Fibroblast of lung (primary cell): ENCODE measurements at places on chromosomes 12 and 14.

GRCh38 chr14:64349741-64350490, 38.2 kb upstream of the MTHFD1 start:
- no peak for DNase-seq

DNA sequence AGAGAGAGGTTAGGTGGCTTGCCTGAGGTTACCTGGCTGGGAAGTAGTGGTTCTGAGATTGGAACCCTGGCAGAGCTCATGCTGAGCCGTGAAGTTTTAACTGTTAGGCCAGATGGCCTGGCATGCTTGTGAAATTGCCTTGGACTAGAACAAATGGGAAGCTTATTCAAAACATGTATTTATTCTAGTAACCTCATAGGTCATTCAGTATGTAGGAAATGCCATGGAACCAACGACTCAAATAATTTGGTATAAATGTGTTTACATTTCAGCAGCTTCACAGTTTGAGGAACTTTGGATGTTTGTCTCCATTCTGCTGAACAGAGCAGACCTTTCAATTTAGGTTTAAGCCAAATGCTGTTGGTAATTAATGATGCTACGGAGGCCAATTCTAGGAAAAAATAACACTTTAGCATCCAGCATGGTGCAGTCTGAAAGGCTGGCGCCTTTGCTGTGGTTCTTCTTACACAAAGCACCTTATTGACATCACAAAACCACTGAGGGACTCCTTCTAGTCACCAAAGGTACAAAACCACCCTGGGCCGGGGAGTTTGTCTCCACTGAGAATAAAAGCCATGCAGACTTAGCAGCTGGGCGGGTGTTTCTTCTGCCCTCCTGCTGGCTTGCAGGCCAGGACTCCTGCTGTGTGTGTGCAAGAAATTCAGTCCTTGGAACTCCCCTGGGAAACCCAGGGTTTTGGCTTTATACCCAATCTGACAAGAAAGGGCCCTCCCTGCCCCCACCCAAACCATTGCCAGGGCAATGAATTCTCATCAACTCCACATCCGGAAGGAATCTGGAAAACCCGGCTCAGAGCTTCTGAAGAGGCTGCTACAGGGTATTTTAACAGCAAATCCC, 64.2 kb downstream of the ELK3 start:
- DNase-seq: peak; percentile 87

- DNase-seq: peak; percentile 74
Measured at GRCh38 chr12:106226884-106227640, 20.8 kb downstream of the CKAP4 start.

- peak; percentile 97 for DNase-seq
Measured at GRCh38 chr12:75954041-75954440, 77.5 kb downstream of the PHLDA1 start.

- no peak for DNase-seq
Measured at GRCh38 chr14:95102680-95103044, 54.7 kb downstream of the DICER1 start.

- peak; percentile 77 for DNase-seq
Measured at GRCh38 chr12:51341251-51342007, 5.0 kb downstream of the CELA1 start.

DNA sequence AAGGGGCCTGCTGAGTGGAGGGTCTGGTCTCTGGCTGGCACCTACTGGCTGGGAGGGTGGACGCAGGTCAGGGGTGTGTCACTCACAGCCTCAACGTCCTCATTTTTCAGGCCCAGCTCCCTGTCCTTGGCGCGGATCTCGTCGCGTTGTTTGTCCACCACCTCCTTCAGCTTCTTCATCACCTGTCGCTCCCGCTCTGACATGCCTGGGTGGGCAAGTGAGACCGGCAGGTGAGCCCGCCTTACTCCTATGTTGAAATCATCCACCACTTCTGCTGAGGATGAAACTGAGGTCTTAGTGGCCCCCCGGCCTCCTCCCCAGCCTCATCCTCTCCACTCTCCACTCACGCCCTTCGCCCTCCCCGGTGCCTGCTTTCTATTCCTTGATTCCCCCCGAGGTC, 34.2 kb downstream of the RILPL1 start:
- no peak for DNase-seq

DNA sequence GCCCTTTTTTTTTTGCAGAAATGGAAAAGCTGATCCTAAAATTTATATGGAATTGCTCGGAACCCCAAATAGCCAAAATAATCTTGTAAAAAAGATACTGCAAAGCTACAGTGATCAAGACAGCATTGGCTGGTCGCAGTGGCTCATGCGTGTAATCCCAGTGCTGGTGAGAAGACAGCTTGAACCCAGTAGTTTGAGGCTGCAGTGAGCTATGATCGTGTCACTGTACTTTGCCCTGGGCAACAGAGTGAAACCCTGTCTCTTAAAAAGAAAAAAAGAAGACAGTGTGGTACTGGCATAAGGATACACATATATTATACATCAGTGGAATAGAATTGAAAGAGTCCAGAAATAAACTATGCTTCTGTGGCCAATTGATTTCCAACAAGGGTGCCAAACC, 5.4 kb downstream of the ITGB7 start:
- no peak for DNase-seq

DNA sequence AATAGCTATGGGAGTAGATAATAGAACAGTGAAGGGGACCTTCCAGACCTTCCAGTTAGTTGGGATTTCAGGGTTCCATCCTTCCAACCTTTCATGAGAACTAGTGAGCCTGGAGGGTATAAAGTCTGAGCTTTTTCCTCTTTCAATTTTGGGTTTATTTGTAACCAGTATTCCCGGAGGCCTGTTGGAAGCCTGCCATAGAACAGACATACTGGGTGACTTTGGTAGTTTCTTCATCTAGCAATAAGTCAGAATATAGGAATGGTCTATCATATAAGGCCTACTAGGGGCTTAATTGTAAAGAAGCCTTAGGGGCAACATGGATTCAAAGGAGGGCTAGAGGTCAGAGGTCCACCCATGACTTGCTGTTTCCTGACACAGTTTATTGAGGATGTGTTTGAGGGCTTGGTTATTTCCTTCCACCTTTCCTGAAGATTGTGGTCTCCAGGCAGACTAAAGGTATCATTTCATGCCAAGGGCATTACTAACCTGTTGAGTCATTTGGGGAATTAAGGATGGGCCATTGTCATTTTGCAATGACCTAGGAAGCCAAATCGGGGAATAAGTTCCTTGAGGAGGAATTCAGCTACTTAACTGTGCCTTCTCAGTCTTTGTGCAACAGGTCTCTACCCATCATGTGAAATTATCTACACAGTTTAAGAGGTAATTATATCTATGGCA, 410.3 kb downstream of the SLC6A15 start:
- DNase-seq: peak; percentile 2

- no peak for DNase-seq
Measured at GRCh38 chr12:92908108-92908507, 21.0 kb downstream of the EEA1 start.

DNA sequence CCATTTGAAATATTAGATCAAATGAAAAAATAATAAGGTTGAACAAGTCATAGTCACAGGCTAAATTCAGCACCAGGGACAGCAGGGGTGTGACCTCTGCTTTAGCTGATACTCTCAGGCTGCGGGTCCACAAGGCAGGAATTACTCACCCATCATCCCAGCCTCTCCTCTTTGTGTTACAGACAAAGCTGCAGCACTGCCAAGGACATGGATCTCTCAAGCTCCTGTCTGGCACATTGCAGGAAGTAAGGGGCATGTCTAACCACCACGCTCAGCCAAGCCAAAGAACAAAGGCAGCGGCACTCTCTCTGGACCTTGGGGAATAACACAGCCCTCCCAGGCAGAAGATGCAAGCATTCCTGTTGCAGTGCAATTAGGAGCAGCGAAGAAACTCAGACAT, 783.8 kb downstream of the VRK1 start:
- no peak for DNase-seq

- DNase-seq: peak; percentile 17
Measured at GRCh38 chr12:5499566-5500330, 67.8 kb downstream of the NTF3 start.

- no peak for DNase-seq
Measured at GRCh38 chr12:128973883-128974681, 120.8 kb downstream of the GLT1D1 start.

DNA sequence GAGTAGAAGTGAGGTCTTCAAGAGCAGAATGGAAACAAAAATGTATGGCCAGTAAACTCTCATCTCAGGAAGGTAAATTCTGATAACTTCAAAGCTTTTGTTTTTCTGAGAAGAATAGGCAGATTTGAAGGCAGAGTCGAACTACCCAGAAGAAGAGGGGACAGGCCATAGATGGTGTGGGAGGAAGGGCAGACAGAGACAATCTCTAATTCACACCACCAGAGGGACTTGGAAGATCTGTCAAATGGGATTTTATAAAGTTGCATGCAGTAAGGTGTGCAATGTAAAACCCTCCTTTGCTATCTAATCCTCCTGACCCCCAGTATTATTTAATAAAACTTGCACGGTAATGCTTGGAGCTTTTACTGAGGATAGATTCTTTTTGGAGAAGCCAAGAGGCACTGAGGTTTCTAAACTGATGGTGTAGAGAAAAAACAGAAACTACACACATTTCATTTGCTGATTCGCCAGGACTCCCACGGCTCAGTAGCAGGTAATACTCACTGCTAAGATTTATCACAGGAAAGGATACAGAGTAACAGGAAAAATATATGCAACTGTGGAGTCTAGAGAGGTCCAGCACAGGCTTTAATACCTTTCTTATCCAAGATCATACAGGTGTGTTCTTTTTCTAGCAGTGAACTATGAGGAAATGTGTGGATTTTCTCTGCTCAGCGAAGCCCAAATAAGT, 18.3 kb downstream of the SLC38A2 start:
- no peak for DNase-seq

GRCh38 chr12:51721282-51721940, 127.1 kb downstream of the FIGNL2 start:
- peak; percentile 51 for DNase-seq

- DNase-seq: no peak
Measured at GRCh38 chr12:66627270-66627987, 51.4 kb downstream of the GRIP1 start.

- no peak for DNase-seq
Measured at GRCh38 chr12:49000346-49000745, 1.2 kb upstream of the DDN start.

DNA sequence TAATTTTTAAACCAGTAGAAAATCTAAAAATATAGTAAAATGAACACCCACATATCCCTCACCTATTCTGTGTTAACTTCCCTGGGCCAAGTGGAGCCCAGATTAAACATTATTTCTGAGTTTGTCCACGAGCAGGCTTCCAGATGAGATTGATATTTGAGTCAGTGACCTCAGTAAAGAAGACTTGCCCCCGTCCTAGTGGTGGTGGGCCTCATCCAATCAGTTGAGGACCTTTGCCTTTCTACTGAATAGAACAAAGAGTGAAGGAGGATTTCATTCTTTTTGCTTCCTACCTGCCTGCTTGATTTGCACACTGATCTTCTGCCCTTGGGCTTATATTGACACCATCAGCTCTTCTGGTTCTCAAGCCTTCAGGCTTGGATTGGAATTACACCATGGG, 174.7 kb upstream of the PLEKHG7 start:
- DNase-seq: no peak

DNA sequence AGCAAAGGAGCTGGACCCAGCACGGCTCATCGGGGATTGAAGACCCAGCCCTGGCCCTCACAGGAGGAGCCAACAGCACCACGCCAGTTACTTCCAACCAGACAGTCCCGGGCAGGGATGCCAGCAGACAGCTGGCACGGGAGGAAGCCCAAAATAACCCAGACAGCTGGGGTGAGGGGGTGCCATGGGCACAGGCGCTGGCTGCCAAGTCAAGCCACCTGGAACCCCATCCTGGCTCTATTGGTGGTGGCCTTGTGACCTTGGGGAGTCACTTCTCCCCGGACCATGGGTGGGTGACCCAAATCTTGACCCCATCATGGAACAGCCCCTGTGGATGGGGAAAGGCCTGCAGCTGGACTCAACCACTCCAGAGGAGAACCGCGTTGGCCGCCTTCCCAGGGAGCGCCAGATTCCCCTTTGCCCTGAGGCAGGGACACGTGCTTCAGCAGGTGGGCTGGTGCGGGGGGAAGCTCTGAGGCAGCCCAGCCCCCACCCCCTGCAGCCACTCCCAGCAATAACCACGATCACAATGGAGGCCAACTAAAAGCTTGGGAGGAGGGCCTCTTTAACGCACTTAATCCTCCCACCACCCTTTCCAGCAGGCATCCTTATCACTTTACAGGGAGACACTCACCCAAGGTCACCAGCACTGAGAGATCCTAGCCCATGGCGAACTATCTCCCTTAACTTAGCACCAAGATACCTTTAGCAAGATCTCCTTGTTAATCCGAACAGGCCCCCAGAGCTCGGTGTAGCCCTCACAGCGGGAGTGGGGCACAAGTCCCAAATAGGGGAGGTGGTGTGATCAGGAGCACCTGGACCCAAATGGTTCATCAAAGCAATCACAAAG, 4.7 kb upstream of the RHOF start:
- peak; percentile 59 for DNase-seq

- DNase-seq: no peak
Measured at GRCh38 chr12:50932787-50933280, 19.5 kb upstream of the HIGD1C start.

DNA sequence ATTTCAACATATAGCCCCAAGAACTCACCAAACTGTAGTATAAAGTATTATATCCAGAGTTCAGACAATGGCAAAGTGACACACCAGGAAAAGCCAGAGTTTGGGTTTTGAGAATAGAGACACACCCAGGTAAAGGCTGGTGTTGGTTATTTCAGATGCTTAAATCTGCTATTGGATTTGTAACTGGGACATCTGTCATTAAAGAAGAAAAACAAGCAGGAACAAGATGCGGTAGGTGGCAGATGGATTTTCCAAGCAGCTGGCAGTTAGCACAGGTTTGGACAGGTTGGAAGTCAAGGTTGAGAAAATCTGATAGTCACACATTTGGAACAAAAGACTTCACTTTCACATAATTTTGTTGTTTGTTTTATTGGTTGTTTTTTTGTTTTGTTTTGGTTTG, 14.4 kb upstream of the CDK17 start:
- no peak for DNase-seq

- no peak for DNase-seq
Measured at GRCh38 chr14:32734261-32734660, 204.4 kb upstream of the NPAS3 start.

DNA sequence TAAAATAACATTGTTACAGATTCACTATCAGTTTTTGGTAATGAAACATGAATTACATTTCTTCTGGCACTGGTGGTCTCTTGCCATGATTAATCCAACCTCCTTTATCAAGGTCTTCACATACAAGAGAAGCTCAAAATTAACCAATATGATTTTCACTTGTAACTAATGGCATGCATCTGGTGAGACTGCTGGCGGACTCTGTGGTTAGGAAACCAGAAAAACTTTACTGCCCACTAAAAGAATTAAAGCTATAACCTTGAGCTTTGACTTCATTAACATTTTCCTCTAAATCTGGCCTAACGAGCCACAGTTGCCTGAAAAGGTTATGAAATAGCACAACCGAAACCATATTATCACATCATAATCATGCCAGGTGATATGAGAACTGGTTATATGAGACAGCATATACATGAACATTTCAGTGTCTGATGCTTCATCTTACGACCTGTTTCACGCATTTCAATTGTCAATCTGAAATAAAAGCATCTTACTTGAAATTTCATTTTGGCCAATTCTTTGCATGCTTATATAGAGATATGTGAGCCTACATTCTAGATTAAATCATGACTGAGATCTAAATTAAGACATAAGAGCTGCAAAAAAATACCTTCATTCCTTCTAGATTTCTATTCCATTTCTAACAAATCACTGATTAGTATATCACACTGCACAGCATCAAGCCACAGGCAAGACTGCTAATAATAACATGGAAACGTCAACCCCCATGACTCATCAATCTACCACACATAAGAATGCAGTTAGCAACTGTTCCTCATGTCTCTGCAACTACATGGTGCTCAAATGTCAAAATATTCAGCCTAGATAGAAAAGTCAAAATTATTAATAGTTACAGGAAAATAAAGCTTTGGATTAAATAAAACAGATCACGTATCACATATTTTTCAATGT, 89.3 kb downstream of the OSBPL8 start:
- DNase-seq: peak; percentile 87

GRCh38 chr14:71589609-71590008, 342.6 kb upstream of the RGS6 start:
- DNase-seq: no peak
